ENCODE measurements at places on chromosomes 6 and 20.
A peak's percentile ranks its signal among the peaks of the same experiment; 100 is the strongest.

DNA sequence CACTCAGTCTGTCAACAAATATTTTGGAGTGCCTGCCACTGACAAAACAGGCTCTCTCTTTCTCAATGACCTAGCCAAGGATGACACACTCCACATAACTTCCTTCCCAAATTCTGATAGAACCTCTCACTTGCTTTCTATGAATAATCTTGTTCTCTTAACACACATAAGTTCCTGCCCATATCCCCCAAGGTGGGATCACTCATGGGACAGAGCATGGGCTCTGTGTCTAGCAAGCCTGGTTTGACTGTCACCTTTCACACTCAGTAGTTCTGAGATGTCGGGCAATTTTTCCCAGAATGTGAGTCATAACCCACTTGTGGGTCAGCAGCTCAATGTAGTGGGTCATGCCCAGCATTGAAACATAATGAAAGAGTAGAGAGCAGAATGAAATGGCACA, 78.1 kb downstream of the LRFN2 start:
- DNase-seq, result peak; percentile 69

DNA sequence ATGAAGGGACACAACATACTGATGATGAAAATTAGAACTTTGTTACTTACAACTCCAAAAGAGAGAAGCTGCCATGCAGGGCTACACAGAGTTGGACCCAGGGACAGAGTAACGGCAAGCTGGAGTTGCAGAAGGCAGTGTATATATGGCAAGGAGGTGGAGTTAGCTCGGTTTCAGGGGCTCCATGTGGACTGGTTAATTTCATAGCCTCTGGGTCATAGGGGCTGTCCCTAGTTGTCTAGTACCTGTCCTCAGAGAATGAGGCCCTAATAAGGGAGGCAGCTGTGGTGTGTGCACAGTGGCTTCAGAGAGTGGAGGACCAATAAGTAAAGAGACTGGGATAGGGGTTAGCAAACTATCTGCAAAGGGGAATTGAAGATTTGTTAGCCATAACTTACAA, 7.9 kb upstream of the ZSCAN12 start:
- DNase-seq, result no peak

DNA sequence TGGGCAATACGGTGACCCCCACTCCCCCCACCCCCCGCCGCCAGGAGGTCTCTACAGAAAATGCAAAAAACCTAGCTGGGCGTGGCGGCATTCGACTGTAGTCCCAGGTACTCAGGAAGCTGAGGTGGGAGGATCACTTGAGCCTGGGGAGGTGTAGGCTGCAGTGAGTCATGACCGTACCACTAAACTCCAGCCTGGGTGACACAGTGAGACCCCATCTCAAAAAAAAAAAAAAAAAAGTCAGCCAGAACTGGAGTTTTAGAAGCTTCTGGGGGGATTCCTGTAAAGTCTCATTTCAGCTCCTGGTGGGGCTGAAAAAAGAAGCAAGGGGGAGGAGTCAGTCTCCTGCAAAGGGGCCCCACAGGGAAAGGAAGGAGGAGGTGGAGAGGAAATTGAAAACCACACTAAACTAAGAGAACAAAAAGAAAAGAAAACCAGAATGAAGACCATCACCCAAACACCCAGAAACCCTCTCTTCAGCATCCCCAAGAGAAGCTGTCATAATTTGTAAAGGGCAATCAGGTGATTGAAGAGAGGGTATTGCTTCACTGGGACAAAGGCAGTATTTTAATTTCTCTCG, 50.4 kb downstream of the NOL4L start:
- DNase-seq, result no peak

DNA sequence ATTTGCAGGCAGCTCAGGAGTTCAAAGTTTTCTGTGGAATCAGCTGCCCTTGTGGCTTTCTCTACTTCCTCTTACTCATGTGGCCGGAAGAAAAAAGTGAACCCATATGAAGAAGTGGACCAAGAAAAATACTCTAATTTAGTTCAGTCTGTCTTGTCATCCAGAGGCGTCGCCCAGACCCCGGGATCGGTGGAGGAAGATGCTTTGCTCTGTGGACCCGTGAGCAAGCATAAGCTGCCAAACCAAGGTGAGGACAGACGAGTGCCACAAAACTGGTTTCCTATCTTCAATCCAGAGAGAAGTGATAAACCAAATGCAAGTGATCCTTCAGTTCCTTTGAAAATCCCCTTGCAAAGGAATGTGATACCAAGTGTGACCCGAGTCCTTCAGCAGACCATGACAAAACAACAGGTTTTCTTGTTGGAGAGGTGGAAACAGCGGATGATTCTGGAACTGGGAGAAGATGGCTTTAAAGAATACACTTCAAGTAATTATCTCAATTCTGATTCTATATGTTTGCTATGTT, 1.1 kb downstream of the MGME1 start:
- no peak for DNase-seq

- DNase-seq, result no peak
Measured at GRCh38 chr6:98927534-98927933, 20.2 kb downstream of the FBXL4 start.

- no peak for DNase-seq
Measured at GRCh38 chr6:45789238-45789637, 226.4 kb downstream of the CLIC5 start.

DNA sequence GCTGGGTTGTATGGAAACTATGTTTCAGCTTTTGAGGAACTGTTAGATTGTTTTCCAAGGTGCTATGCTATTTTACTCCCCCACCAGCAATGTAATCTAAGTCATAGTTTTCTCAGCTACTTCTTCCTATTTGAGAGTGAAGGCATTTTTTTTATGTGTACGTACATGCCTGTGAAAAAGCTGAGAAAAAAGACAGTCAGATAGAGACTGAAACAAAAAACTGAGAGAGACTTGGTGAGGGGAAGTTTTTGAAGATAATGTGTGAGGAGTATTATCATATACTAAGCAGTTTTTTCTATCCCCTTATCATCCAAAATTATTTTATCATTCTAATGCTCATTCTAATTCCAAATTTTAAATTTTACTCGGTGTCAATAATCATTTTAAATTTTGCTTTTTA, 780.0 kb downstream of the BCKDHB start:
- no peak for DNase-seq

- DNase-seq, result no peak
Measured at GRCh38 chr20:63501818-63502670, 3.2 kb upstream of the EEF1A2 start.

DNA sequence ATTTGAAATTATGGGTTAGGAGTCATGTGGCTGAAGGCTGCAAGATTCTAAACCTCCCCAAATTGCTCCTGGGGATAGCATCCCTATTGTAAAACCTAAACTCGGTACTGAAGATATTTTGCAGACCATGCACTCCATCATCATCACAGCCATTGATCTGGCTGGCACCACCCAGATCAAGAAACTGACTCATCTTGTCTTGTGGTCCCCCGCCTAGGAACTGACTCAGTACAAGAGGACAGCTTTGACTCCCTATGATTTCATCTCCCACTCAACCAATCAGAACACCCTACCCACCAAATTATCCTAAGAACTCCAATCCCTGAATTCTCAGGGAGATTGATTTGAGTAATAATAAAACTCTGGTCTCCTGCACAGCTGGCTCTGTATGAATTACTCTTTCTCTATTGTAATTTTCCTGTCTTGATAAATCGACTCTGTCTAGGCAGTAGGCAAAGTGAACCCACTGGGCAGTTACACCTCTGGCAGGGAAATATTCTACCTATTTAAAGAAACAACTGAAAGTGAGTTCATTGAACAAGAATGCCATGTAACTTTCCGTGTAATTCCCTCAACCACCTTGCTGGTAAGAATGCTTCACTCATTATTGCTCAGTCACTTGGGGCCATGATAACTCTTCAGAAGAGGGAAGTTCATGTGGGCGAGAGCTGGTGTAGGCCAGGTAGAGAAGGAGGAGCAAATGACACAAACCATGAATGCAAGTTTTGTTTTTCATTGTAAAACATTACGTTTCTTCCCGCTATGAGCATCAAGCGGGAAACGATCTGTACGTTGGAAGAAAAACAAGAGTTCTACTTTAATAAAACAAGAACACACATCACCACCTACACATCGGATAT, 602.9 kb upstream of the ARID1B start:
- no peak for DNase-seq

GRCh38 chr6:106385530-106385929, 25.0 kb downstream of the CRYBG1 start:
- DNase-seq, result no peak

- DNase-seq, result no peak
Measured at GRCh38 chr6:93420163-93420795, 920 bp upstream of the EPHA7 start.

DNA sequence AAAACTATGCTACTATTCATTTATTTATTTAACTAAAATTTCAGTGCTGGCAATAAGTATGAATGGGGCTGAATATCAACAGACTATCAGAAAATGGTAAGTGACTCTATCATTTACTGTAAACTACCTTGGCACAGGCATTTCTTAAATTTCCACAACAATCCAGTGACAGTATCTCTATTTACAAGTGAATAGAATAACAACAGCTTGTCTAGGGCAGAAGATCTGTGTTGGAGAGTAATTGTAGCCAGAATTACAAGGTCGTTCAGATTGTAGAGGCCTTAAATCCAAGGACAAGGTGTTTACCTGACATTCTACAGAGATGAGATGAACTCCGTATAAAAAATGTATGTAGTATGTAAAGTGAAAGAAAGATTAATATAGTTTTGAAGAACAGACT, 193.8 kb upstream of the SIM1 start:
- DNase-seq, result no peak

DNA sequence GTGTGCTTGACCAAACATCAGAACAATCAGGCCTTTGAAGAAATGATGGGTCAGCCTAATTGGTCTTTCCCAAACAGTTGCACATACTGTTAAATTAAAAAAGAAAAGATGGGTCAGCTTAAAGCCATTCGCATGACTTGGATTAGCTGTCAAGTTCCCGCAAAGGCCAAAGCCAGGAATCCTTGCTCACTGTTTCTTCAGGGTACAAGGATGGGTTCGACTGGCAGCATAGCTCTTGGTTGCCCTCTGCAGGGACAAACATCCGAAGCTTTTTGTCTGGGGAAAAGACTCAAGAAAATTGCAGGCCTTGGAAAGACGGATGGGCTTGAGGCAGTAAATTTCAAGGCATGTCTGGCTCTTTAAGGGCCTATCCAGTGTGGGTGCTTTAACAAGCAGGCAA, 168.0 kb downstream of the HDGFL1 start:
- no peak for DNase-seq

DNA sequence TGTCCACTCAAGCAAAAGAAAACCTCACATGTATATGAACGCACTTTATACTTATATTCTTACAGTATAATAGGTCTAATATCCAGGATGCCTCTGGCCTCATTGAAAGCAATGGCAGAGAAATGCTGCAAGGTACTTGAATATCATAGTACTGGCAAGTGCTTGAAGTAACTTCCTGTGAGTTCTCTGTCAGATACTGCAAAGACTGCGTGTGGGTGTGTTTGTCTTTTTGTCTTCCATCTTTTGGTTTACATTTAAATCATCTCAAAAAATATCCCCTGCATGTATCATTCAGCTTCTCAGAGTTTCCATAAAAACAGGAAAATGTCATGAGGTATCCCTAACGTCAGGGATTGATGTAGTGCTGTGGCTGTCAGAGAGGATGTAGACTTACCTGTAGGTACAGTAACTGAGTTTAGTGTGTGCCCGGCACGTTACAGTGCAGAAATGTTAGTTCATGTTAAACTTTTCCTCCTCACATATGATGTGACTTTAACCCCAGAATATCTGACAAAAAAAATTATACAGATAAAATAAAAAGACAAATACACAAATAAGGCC, 184.3 kb downstream of the DST start:
- DNase-seq, result no peak

- no peak for DNase-seq
Measured at GRCh38 chr20:61791995-61792394, 273.7 kb downstream of the TAF4 start.

DNA sequence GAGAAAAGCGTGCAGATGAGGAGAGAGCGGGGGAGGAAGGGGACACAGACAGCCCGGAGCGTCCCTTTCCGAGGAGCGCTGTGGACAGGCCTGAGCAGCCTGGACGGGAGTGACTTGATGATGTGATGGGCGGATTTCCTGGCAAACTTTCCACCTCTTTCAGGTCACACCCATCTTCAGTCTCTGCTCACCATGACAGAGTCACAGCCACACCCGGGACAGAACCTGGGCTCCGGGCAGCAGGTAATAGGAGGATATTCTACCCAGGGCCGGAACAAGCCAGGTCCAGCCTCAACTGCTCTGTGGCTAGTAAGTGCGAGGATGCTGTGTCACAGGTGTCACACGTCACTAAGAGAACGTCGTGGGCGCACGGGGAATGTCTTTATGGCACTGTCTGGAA, 84.3 kb downstream of the THBS2 start:
- no peak for DNase-seq

DNA sequence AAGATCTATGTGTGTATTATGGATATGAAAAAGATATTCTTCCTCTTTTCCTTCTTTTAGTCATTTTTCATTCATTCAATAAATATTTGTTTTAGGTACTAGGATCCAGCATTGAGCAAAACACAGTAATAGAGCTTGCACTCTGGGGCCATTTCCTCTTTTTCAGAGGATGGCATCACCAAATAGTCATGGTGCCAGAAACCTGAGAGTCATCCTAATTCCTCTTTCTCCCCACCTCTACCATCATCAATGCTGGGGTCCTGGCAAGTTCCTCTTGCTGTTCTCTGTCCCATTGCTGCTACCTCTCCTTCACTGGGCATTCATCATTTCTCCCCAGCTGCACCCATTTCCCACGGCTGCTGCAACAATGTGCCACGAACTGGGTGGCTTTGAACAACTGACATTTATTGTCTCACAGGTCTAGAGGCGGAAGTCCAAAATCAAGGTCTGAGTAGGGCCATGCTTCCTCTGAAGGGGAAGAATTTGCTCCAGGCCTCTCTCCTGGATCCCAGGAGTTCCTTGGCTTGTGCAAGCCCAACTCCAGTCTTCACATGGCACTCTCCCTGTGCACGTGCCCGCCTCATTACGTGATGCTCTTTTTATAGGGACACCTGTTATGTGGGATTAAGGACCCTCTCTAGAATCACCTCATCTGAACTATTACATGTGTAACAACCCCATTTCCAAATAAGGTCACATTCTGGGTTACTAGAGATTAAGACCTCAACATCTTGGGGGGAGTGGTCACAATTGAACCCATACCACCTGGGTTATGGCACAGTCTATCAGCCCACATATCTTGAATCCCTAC, 9.5 kb upstream of the IGF2R start:
- no peak for DNase-seq
